NCI-H748 treated with DMSO at 0.1 percent for 48 hours (cell line): ENCODE measurements at places on chromosomes 2 and 18.

DNA sequence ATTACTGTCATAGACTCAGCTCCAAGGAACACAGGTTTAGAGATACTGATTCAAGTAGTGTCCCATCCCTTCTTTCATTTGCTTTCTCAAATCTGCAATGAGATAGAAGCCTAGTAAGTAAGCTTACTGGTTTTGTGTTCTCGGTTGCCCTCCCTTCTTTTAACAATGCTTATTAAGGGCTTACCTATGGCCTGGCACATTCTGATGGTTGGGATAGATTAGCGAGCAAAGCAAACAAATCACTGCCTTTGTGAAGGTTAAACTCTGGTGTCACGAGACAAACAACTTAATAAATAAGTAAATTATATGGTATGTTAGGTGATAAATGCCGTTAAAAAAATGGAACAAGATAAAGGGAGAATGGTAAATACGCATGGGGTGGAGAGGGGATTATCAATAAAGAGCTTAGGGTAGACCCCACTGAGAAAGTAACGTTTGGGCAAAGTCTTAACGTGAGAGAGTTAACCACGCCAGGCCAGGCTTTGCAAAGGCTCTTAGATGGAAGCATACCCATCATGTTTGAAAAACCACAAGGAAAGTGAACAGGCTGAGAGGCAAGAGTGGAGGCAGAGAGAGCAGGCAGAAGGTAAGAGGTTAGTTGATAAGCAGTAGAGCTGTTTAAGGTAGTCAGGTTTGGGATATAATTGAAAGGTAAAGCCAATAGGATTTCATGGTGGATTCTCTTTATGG is 31.0 kb downstream of the EIF2AK3 start:
- DNase-seq, result no peak

GRCh38 chr2:26982102-26982742 is 11.8 kb downstream of the MAPRE3 start:
- DNase-seq, result peak; percentile 93

- no peak for DNase-seq
These were observed 61.6 kb upstream of the KLHL29 start for GRCh38 chr2:23323198-23323916.

- no peak for DNase-seq
These were observed at the start of gene HRH4 for GRCh38 chr18:24460388-24460787. Gene HRH4 (plus strand): TSS chr18:24460637. CDS start chr18:24460729, 92 bp downstream.

DNA sequence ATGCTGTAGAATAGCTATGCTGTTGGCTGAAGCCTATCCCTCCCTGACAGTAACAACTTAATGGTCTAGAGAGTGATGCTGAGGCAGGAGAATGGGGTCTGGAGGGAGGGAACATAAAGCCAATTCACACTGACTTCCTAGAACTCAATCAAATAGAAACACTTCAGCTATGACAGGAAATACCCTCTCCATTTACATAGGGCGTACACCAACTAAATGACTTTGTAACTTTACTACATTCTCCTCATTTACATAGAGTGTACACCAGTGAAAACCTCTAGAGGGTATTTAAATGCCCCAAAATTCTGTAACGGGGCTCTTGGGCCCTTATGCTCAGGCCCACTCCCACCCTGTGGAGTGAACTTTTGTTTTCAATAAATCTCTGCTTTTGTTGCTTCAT is 41.5 kb downstream of the YPEL5 start:
- peak; percentile 6 for DNase-seq

DNA sequence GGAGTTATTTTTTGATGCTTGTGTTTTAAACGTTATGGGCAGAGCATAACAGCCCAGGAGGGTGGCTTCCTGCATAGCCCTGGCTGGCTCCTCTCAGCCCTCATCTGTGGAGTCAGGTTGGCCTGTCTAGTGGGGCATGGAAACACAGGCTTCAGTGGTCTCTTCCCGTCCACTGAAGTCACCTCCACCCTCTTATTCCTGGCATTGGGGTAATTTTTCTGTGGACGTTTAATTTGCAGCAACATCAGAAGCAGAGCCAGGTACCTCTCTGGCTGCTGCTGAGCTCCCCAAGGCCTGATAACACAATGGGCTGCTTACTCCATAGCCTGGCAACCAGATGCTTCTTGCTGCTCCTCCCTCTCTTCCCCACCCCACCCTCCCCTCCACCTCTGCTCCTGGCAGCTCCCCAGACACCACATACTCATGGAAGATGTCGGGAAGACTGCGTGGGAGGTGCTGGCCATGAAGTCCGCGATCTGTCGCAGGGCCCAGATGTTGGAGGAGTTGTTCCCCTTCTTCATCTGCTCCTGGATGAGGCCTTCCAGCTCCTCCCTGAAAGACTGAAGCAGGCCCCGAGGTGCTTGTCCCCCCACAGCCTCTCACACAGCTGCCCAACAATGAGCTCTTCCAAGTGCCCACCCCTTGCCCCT is 64.0 kb downstream of the ADD2 start:
- no peak for DNase-seq

- DNase-seq, result no peak
These were observed 26.2 kb downstream of the ATAD2B start for GRCh38 chr2:23900541-23901322.

GRCh38 chr2:95530734-95531133 is 46.2 kb upstream of the TRIM43B start:
- DNase-seq, result no peak

DNA sequence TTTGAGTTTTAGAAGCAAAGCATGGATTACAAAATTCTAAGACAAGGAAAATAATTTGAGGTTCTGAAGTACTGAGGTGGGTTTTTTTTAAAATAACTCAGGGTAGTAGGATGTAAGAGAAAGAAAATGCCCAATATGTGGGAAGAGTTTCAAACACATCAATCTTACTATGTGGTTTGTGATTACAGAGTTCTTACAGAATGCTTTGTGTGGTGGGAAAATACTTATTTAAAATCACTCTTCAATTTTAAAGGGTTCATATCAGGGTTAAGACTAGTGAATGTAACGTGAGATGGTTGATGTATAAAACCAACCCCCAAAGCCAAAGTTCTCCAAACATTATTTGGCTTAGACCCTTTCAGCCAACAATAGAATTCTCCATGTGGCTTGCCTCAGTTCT is 173.5 kb downstream of the UBE2E3 start:
- no peak for DNase-seq

DNA sequence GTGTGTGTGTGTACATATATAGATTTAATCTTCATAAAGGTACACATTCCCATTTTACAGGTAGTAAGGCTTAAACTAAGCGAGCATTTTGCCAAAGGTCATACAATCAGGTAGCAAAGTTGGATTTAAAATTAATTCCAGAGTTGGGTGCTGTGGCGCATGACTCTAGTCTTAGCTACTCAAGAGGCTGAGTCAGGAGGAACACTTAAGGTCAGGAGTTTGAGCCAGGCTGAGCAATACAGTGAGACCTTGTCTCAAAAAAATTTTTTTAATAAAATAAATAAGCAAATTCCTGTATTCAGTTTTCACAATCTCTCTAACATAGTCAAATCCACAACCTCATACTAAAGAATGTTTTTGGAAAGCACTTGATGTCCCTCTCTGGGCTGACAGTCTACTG is 111.5 kb upstream of the LDLRAD4 start:
- DNase-seq, result no peak

DNA sequence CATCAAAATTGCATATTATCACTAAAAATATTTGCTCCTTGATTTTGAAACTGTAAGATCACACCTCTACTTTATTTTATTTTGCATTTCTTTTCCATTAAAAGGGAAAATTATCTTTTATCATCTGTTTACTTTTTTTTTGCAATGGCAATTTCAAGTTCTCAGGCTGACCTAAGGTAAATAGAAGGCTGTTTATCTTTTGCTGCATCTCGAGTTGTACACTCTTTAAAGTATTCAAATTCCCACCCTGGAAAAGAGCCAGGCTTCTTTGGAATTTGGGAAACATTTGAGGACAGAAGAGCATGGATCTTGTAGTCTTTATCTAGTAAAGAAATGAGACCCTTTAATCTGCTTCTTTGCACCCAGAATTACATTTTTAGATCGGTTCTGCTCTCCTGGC is 645.7 kb downstream of the SLC4A3 start:
- no peak for DNase-seq

DNA sequence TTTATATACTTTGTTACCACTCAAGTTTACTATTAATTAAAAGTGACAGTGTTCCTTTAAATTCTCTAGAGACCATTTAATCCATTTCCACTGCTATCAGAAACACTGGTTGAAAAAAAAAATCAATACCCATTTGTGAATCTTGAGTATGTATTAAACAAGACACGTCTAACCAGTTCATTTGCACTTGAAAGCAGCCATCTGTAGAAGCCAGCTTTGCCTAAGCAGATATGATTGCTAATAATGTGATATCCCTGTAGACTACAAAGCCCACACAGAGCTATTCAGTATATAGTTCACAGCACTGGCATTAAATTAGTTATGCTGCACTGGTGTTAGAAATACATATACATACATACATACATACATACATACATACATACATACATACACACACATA is 111.8 kb upstream of the SP3 start:
- peak; percentile 39 for DNase-seq

GRCh38 chr2:213416832-213417231 is 132.6 kb downstream of the SPAG16 start:
- DNase-seq, result no peak

GRCh38 chr2:217538719-217539118 is 464.1 kb downstream of the TNS1 start:
- DNase-seq, result no peak

DNA sequence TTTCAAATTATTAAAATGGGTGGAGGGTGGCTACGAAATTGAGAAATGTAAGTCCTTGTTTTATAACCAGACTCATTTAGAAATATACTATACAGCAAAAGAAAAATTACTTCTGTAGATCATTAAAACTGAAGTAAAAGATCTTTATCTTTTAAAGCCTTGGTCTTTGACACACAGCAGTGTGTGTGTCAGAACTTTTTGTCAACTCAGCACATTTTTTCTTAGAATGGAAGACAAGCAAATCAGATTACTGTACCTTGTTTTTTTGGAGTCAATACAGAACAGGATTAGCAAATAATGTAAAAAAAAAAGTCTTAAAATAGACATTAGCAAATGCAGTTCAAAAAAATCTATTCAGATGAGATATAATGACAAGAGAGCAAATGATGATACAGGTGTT is 49.1 kb downstream of the C2orf76 start:
- DNase-seq, result no peak

GRCh38 chr2:241821460-241822263 is 12.7 kb downstream of the NEU4 start:
- DNase-seq, result no peak
